A673 (cell line): ENCODE measurements at places on chromosomes 5 and 9. TPM values are rescaled to one million over a fixed set of nuclear protein-coding genes. Genes with fewer than 3 reads are reported as not detected.

Gene KCNV2
- not detected in 2 replicates for total RNA-seq

Gene IFNA21
- total RNA-seq, result not detected in 2 replicates

Gene NR2F1
- 3.0 and 3.5 TPM in 2 replicates for total RNA-seq

Gene IZUMO3
- not detected in 2 replicates for total RNA-seq

Gene HSPB3
- not detected in 2 replicates for total RNA-seq

Gene DMRT2
- not detected in 2 replicates for total RNA-seq

Gene FUBP3
- total RNA-seq, result 80.4 and 83.2 TPM in 2 replicates

Gene LPAR1
- total RNA-seq, result 28.3 and 29.0 TPM in 2 replicates

Gene IL9
- total RNA-seq, result not detected in 2 replicates

Gene DNLZ
- 32.7 and 37.3 TPM in 2 replicates for total RNA-seq

Gene GRAMD2B
- total RNA-seq, result 2.1 and 2.6 TPM in 2 replicates

Gene PKN3
- 12.3 and 21.5 TPM in 2 replicates for total RNA-seq

Gene RFK
- 19.8 and 22.1 TPM in 2 replicates for total RNA-seq

Gene AFAP1L1
- total RNA-seq, result 0.21 and 0.46 TPM in 2 replicates

Gene IFNB1
- total RNA-seq, result not detected in 2 replicates

Gene DCTN4
- 62.3 and 67.6 TPM in 2 replicates for total RNA-seq

Gene RNF183
- total RNA-seq, result not detected in 2 replicates

Gene CDC20B
- total RNA-seq, result not detected in 2 replicates

Gene PCDHGC5
- total RNA-seq, result 3.4 and 3.6 TPM in 2 replicates

Gene PDLIM4
- total RNA-seq, result 6.0 and 8.9 TPM in 2 replicates

Gene TAF11L10
- 1.4 and 1.7 TPM in 2 replicates for total RNA-seq

Gene SLC6A7
- not detected in 2 replicates for total RNA-seq

Gene GPX8
- total RNA-seq, result 52.2 and 54.7 TPM in 2 replicates

Gene NTNG2
- total RNA-seq, result 1.5 and 3.0 TPM in 2 replicates

Gene VAV2
- 16.4 and 18.0 TPM in 2 replicates for total RNA-seq

Gene MVB12B
- total RNA-seq, result 12.3 and 17.9 TPM in 2 replicates

Gene IRX1
- not detected in 2 replicates for total RNA-seq

Gene C5orf46
- total RNA-seq, result not detected in 2 replicates

Gene SRA1
- total RNA-seq, result 55.1 and 62.3 TPM in 2 replicates

Gene LCN9
- total RNA-seq, result not detected in 2 replicates

Gene GNA14
- total RNA-seq, result 2.7 and 3.8 TPM in 2 replicates

Gene SCAMP1
- 28.7 and 30.2 TPM in 2 replicates for total RNA-seq
